CD4-positive, alpha-beta T cell treated with Interleukin-2 at 100 ng/mL for 4 hours (primary cell): ENCODE measurements at places on chromosomes 7 and 10.

- peak; percentile 10 for DNase-seq
These were observed 2.9 kb downstream of the PKD2L1 start for GRCh38 chr10:100327007-100327717.

DNA sequence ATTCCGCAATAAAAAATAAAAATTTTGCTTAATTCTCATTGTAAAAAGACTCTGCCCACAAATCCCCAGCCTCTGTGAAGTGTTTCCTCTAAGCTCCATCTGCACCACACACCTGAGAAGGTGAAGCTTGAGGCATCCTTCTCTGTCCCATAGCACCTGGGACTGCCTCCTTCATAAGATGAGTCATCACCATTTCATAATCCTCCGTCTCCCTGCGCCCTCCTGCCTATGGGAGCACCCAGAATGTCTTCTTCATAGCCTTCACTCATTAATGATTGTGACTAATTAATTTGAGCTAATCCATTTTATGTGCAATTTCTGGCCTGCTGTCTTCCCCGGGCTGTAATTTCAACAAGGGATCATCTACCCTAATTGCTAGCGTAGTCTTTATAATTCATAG lies 90.3 kb downstream of the WDR11 start:
- DNase-seq: no peak

- no peak for DNase-seq
These were observed 22.9 kb upstream of the GRB10 start for GRCh38 chr7:50805447-50806125.

- no peak for DNase-seq
These were observed 306.2 kb downstream of the BICC1 start for GRCh38 chr10:58818900-58819299.

DNA sequence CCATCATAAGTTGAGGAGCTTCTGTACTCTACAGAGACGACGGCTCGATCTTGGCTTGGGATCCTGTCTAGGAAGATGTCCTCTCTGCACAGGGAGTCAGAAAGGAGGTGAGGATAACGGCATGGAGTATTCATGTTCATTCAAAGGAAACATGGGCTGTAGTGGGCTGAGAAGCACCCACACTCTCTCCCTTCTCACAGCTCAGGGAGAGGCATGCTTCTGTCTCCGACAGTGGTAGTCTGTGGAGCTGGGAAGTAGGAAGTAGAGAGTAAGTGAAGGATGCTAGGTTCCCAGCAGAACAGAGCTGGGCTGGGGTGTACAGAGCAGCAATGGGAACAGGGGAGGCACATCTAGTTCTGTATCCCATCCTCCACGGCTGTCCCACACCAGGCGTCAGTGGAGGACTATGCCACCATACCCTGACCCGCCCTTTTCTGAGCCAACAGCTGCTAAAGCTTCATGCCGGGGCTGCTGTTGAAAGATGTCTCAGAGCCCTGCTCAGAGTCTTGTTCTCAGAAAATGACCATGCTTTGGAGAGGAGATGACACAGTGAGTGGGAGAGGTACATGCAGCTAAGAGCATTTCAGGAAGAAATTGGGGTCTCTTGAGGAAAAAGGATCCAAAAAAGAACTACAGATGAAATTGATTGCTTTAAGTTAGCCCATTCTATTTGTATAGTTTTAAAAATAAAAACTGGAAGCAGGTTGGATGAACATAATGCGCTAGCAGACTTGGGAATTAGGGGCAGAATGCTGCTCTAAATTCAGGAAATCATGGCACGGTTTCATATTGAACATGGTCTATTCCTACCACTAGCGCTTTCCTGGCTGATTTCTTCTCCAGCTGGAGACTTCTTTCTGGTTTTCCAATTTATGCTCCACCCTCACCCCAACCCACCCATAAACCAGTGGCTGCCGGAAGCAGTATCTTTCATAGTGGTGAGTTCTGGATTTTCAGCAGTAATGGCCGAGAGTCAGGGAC lies 138.6 kb downstream of the CHN2 start:
- DNase-seq: no peak

- no peak for DNase-seq
These were observed 182.2 kb downstream of the ST7 start for GRCh38 chr7:117135553-117135891.

DNA sequence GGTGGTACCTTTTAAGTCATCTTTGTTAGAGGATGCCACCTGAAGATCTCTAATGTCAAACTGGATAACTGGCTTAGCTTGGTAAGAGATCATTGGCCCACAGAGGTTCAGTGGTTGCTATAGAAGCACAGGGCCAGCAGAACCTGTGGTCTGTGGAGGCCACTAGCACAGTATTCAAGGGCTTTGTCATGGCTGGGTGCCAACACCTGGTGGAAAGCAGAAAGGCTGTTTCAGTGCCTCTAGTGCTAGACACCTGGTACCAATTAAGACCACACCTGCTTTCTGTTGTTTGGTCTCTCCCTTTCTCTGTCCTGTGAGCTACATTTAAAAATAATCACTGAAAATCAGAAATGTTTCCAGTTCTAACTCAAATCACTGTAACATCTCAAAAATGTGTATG lies 10.0 kb upstream of the PCGF5 start:
- peak; percentile 42 for DNase-seq

- no peak for DNase-seq
These were observed 11.1 kb upstream of the CPA1 start for GRCh38 chr7:130369110-130369711.

- DNase-seq: no peak
These were observed 76.6 kb downstream of the SEMA3C start for GRCh38 chr7:80842022-80842790.

- DNase-seq: no peak
These were observed 16.4 kb upstream of the PTPRN2 start for GRCh38 chr7:158603773-158604755.

GRCh38 chr7:15204421-15204820 lies 301.9 kb upstream of the DGKB start:
- no peak for DNase-seq

DNA sequence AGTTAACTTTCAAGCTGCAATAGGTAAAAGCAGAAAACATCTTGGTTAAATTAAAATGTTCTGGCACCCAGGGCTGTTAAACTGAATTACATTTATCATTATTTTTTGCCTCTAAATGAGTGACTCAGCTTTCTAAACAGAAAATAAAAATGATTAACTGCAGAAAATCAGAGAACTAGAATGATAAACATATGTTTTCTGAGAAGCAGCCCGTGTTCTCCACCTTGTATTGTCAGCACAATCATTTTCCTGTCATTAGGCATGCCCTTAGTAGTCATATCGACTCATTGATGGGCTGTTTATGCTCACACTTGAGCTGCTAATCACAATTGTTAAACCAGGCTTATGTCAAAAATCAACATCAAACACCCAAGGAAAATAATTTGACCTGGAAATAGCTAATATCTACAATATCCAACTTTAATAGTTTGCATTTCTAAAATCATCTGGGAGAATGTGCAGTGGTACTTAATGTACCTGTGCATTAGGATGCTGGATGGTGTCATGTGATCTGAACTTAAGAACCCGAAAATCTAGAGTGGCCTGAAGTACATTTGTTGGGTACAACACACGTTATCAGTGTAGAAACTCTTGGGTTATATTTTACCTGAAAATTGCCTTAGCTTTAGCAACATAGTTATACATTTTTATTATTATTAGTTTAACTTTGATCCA lies 2.3 kb downstream of the MDFIC start:
- DNase-seq: peak; percentile 78

- no peak for DNase-seq
These were observed 344.9 kb upstream of the CHRM2 start for GRCh38 chr7:136523571-136523970.

DNA sequence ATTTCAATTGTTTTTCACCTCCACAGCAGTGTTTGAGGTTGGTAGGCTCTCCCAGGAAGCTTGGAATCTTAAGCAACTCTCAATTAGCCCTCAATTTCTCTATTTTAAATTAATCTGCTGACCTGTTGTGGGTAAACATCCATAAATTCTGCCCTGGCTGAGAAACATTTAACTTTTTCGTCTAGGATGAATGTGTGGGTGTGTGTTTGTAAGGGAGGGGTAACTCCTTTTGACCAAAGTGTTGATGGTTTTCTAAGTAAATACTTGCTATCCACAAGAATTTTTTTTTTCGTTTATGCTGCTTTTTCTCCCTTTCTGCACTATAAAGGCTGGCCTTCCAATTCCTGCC lies 973 bp downstream of the PPP3CB start:
- DNase-seq: no peak

GRCh38 chr10:130570074-130570473 lies 433.9 kb downstream of the GLRX3 start:
- DNase-seq: no peak

- DNase-seq: no peak
These were observed 18.1 kb downstream of the POLR1F start for GRCh38 chr7:19690736-19691135.

- DNase-seq: no peak
These were observed 108.2 kb downstream of the CTBP2 start for GRCh38 chr10:125052146-125052545.

DNA sequence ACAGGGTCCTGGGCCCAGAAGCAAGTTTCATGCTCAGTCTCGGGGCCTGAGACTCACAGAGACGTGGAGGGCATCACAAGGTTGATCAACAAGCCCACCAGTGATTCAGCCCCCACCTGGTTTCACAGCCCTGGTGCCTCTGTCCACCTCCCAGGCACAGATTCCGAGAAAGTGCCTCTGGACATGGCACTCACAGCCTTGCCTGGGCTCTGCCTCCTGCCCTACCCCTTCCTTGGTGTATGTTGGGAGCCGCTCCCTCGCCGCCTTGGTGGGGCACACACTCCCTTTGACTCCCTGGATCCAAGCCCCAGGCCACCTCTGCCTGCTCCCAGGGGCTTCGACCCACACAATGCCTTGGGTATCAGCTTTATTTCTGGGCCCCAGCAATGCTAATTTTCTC lies 200.8 kb upstream of the PPP2R2D start:
- DNase-seq: no peak
